LHCN-M2 (cell line): ENCODE measurements at places on chromosomes 1 and 21. TPM values are rescaled to one million over a fixed set of nuclear protein-coding genes. Genes with fewer than 3 reads are reported as not detected.

The CNIH3 gene
- total RNA-seq: 6.2 and 13.4 TPM in 2 replicates

DNA sequence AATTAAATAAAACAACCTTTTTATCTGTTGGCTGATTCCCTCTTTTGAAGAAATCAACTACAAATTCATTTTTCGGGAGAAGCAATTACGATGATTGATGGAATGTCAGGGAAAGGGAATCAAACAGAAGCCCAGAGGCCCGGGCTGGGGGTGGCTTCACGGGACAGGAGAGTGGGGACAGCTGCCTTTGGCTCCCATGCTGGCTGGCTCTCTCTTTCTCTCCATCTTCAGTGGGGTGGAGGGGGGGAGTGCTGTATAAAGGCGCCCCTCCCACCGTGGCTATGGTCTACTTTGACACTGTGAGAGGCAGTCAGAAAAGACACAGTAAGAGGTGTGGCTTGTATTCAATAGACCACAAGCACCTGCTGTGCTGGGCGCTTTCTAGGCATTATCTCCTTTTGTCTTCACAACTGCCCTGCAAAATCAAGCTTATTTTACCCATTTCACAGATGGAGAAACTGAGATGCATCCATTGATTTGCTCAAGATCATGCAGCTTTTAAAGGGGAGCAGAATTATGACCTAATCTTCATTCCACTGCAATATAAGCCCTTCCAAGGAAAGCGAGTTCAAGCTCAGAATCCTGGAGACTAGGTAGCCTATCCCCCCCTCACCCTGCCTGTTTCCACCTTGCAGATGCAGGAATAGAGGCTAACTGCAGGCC is 92.9 kb downstream of the GRIK3 start:
- DNase-seq: no peak

DNA sequence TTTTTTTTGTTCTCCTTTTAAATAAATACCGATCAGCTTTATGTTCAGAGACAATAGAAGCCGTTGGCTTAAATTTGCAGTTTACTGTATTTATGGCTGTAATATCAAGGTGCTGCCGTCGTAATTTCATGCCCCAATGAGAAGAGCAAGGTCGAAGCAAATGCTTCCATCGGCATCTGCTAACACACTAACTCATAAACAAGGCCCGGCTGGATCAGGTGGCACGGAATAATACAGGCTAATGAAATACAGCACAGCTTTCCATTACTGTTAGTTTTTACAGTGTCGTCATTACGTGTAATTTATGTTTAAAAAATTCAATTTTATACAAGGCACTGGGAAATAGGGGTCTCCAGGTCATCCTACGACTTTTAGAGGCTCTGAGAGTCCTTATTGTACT is 119.0 kb downstream of the PEX14 start:
- no peak for DNase-seq

- no peak for DNase-seq
These were observed 107.0 kb upstream of the TLR5 start for GRCh38 chr1:223249854-223250631.

GRCh38 chr1:101379950-101380349 is 143.1 kb downstream of the S1PR1 start:
- no peak for DNase-seq

DNA sequence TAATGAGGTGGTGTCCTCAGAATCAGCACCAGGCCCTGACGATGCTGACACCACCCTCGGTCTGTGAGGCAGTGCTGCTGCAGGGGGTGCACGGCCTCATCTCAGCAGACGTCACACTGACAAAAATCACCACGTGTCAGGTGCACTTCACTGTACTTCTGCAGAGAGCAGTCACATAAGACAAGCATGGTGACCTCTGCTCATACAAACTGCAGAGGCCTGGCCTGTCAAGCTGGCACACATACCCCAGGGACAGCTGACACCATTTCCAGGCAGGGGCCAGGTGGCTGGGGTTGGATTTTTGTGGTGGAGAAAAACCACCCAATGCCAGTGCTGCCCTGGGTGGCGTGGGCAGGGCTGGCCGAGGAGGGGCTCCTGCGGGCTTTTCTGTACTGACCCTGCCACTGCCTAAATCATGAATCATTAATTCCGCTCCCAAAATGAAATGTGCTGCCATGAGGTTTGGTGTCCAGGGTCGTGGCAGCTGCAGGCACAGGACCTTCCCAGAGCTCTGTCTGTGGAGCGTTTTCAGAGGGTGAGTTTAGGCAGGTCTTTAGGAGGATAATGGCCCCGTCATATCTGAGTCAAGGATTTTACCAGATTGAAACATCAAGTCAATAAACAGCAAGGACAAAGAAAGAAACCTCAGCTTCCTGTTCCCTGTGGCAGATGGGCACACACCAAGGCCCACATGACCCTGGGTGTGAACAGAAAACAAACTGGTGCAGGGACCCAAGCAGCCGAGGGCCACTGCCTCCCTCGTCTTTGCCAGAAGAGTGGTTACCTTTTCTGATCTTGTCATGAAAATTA is 33.4 kb upstream of the GPR153 start:
- peak; percentile 90 for DNase-seq

DNA sequence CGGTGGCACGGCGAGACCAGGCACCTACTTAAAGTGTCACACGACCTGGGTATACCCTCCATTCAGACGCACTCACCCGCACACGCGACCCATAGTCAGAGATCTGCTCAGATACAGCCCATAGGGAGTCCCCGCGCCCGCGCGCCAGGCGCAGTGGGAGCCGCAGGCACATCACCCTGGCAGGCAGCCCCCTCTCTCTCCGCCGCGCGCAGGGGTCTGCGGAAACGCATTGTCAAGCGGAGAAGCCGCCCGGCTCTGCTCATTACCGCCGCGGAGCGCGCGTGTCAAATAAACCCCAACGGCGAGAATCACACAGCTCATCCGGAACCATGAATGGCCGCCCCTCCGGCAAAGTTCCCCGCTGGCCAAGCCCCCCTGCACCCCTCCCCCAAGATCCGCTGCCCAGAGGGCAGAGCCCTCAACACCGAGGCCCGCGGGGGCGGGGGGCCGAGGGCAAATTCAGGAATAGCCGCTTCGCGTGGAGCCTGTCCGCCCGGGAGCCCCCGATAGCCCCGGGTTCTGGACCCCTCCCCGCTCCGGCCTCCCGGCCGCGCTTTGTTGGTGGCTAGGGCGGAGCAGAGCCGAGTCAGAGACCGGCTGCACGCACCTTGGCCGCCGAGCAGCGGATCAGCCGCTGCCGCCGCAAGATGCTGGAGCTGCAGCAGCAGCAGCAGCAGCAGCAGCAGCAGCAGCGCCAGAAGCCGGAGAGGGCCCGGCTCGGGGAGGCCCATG is 522 bp downstream of the LRP8 start:
- peak; percentile 21 for DNase-seq
